HCEC 1CT (cell line): ENCODE measurements at places on chromosomes 3 and 15.

DNA sequence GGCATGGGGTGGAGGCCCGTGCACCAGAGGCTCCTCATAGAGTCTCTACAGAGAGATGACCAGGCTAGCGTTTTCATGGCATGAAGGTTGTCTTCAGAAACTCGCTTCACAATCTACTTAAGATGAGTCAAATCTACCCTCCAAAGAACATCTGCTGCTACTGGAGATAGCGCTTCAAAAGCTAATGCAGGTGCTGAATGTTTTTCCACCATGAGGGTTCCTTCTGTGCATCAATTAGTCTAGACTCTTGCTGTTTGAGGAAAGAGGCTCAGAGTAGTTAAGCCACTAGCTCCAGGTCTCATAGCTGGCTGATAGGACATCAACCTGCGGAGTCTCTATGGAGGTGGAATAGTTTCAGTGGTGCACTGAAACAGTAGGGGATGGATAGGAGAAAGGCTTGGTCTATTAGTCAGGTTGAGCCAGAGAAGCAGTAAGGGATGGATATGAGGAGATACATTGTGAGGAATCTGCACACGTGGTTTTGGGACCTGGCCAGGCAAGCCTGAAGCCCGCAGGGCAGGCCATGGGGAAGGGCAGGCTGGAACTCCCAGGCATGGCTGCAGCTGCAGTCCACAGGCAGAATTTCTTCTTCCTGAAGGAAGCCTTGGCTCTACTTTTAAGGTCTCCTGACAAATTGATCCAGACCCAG lies 117.5 kb downstream of the APBA2 start:
- DNase-seq: no peak

DNA sequence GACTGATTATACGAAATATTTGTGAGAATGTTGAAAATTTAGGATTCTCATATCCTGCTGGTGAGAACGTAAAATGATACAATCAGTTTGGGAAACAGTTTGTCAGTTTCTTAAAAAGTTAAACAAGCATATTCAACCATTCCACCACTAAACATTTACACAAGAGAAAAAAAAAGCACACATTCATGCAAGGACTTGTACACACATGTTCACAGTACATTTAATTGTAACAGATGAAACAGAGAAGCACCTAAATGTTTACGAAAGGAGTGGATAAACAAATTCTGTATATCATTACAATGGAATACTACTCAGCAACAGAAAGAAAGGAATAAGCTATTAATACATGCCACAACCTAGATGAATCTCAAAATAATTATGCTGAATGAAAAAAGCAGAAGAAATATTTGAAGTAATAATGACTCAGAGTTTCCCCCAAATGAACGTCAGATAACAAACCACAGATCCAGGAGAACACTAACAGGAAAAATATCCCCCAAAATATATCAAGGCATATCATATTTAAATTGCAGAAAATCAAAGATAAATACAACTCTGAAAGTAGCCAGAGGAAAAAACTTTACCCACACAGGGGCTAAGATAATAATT lies 14.3 kb downstream of the ANKRD28 start:
- peak; percentile 76 for DNase-seq

- DNase-seq: no peak
Measured at GRCh38 chr3:188605905-188606304, 451.9 kb downstream of the LPP start.

DNA sequence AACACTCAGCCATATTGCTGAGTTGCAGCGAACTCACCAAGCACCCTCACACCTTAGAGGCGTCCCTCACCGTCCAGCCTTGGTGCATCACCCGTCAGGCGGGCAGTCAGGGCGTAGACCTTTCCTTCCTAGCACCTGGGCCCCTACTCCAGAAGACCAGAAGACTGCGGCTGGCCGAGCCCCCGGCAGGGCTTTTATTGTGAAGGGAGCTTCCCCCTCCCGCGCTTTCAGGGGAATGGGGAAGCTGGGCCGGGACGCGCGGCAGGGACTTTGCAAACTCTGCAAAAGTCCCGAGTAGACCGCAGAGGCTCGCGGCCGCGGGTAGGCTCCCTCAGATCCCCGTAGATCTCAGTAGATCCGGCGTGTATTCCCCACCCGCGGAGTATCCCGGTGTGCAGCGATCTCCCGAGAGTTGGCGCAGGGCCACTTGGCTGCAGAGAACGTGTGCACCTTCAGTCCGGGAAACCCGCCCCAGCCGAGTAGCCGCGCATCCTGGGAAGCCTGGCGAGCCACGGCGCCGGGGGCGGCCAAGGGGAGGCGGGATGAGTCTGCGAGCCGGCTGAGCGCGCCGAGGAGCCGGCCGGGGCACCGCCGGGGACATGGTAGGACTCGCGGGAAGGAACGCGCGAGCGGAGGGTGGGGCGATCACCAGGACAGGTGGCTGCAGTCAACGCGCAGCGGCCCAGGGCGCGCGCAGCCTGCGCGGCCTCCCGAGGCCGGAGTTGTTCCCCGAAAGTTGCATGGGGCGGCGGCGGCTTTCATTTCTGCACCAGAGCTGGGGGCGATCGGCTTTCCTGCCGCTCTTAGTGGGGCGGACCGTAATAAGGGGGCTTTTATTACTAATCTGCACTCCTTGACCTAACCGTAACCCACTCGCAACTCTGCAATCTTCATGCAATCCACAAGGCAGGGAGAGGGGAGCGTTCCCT lies at the start of gene GASK1A:
Gene GASK1A, plus strand, starts transcription at position 268 of the 929 bp plus-strand sequence. Its CDS starts 332 bp downstream, at position 600.
- DNase-seq: no peak

DNA sequence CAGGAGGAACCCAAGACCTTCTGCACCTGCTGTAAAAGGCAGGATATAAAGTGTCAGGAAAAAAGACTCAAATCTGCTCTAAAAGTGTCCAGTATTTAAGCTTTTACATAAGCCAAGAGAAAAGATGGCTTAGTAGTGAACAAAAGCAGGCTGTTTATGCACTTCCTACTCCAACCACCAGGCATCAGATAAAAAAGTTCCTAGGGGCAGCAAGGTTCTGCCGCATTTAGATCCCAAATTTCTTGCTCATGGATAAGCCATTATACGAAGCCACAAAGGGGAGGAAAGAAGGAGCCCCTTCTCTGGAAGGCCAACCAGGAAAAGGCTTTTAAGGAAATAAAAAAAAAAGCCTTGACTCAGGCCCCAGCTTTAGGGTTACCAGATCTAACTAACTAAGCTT lies 10.6 kb upstream of the SLC9C1 start:
- no peak for DNase-seq

GRCh38 chr3:130548356-130548755 lies 31.4 kb downstream of the COL6A6 start:
- DNase-seq: no peak

DNA sequence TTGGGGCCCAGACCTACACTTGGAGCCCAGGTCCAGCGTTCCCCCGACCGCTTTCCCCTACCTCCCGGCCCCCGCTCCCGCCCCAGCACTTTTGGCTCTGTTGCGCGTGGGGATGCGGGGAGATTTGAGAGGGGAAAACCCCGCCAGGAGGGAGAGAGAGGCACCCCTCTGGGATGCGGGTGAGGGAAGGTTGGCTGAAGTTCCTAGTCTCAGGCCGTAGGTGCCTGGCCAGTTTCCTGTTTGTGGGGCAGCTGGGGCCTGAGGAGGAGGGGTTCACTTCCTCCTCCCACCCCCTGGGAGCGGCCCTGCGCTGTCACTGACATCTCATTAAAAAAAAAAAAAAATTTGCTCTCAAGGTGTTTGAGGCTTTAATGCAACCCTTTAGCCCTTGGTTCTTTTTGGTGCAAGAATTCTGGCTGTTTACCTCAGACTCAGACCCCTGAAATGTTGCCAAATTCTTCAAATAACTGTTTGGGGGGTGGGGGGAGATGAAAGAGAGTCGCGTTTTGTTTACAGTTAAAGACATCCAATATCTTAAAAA lies 2.6 kb downstream of the FAM43A start:
- no peak for DNase-seq

DNA sequence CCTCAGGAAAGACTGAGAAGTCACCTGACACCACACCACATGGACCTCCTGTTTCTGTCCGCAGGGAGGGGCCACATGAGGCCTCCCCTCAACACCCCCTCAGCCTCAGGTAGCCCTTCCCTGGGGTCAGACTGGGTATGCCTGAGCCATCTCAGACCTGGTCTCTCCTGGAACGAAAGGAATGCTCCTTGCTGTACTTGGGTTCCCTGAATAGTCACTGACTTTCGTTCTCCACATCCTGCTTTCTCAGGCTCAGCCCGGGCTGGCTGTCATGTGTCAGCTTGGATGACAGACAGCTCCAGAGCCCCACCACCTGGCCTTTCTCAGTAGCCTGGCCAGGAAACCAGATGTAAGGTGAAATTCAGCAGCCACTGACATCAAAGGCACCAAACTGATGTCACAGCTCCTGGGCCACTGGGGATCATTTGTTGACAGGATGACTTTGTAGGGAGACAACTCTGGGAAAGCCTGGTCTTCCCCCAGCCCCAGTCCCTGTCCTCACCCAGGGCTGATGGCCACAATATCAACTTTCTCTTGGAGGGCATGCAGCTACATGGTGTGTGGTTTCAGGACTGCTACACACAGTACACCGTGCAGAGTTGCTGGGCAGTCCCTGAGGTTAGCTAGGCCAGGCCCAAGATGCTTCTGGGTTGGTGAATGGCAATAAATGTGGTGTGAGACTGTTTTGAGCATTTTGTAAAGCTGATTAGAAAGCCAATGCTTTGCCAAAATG lies 141.4 kb upstream of the MRPS22 start:
- DNase-seq: peak; percentile 17

GRCh38 chr3:107431246-107432012 lies 54.2 kb downstream of the CCDC54 start:
- peak; percentile 74 for DNase-seq

DNA sequence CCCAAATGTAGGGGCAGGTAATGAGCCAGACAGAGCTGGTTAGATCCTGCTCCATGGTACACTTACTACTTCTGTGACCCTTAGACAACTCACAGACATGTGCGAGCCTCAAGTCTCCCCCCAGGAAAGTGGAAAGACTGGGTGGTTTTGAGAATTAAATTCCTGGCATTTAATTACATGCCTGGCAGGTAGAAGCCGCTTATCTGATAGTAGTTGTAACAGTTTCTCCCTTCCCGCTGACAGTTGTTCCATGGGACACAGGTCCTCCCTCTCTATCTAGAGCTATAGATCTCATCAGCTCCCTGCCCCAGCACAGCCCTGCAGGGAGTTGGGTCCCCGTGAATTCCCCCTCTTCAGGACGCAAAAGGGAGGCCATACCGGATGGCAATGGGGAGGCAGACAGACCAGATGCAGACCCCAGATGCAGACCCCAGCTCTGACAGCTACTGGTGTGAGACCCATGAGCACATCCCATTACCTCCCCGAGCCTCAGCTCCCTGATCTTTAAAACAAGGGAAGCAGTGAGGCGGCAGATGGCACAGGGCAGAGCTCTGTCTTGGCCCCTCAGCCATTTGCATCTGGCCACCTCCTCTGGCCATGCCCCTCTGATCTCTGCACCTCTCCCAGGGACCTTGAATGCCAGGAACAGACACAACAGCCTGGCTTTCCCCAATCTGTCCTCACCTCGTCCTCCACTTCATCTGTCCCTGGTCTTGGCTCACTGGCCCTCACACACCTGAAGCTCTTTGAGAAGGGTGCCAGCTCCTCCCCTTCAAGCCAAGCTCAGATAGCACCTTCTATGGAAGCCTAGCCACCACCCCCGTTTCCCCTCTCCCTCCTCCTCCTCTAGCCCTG lies 34.1 kb upstream of the NR2C2 start:
- DNase-seq: no peak

GRCh38 chr3:191737742-191738141 lies 276.8 kb downstream of the PYDC2 start:
- DNase-seq: no peak

- DNase-seq: no peak
Measured at GRCh38 chr15:40282869-40283614, at the start of gene ANKRD63. TSS of gene ANKRD63 (minus strand) at chr15:40283064. CDS start at chr15:40282586, 478 bp downstream.

DNA sequence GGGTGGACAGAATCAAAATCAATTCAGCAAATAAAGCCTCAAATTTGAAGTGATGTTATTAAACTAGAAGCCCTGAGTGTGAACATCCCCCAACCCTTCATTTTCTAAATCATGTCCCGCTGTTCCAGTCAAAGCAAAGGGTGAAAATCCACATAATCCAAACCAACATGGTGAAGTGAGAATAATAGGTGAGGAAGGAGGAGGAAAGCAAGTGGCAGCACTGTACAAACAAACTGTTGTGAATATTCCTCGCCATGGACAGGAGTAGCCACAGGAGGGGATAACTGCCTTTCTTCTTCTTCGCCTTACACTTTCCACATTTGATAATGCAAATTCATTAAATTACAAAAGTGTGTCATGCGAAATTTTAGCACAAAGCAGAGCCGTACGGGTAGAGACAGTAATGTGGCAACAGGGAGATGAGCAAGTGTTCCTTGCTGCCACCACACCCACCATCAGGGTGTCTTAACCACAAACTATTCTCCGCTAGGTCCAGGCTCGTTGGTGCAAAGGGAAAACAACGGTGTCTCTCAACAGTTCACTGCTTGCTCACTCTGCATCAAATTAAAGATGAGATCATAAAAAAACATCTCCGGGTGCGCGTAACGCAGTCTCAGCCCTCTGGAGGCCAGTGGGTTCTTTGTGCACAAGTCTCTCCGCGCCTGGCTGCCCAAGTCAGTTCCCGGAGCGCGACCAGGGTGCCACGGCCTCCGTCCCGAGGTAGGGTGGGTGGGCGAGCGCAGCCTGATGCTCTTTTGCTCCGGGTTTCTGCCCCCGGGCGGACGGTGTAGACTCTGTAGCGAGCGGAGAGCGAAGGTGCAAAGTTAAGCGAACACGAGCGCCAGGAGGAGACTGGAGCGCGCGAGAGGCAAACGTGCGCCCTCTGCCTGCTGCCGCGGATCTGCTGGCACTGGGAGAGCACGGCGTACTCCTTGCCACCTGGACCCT lies 6.7 kb downstream of the EPHA3 start:
- peak; percentile 72 for DNase-seq

DNA sequence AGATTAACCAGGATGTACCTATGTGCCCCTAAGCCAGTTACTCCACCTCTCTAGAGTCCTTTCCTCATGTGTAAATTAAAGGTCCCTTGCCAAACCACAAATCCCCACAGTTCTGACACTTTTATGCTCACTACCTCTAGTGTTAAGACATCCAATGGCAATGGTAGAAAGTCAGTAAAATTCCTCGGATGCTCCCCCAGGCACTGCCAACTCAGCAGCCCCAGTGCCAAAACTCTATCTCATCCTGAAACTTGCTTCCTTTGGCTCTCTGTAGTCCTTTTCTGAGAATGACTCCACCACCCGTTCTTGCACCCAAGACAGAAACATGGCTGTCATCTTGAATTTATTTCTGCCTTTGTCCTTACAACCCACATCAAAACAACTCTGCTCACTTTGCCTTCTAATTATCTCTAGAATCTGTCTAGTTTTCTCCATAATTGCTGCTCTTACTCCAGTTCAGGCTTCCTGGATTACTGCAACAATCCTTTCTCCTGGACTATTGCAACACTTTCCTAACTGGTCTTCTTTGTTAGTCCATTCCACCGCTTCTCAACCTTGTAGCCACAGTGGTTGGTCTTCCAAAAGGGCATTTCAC lies 41.6 kb downstream of the MB21D2 start:
- no peak for DNase-seq

DNA sequence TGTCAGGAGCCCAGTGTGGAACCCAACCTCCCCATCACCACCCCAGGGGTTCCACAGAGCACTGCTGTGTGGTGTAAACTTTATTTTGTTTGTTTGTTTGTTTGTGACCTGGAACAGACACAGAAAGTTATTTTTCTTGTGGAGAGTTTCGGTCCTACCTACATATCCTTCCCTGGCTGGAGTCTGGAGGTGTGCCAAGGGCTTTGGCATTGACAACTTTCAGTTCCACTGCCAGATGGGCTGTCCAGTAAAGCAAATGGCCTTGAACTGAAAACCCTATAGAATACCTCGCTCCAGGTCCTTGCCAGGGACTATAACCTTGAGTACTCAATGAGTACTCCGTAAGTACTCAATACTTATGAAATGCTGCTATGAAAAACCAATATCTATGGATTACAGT lies 103.5 kb downstream of the MITF start:
- no peak for DNase-seq
